GDM1 (cell line): ENCODE measurements at places on chromosomes 16 and 17.

- DNase-seq, result no peak
These were observed 42.1 kb upstream of the RPH3AL start for GRCh38 chr17:394718-395095.

GRCh38 chr17:81263371-81264181 lies 24.5 kb downstream of the NDUFAF8 start:
- DNase-seq, result no peak

- DNase-seq, result no peak
These were observed 24.0 kb upstream of the CIBAR2 start for GRCh38 chr16:85136213-85136701.

GRCh38 chr17:8949061-8949661 lies 16.3 kb downstream of the PIK3R5 start:
- no peak for DNase-seq

DNA sequence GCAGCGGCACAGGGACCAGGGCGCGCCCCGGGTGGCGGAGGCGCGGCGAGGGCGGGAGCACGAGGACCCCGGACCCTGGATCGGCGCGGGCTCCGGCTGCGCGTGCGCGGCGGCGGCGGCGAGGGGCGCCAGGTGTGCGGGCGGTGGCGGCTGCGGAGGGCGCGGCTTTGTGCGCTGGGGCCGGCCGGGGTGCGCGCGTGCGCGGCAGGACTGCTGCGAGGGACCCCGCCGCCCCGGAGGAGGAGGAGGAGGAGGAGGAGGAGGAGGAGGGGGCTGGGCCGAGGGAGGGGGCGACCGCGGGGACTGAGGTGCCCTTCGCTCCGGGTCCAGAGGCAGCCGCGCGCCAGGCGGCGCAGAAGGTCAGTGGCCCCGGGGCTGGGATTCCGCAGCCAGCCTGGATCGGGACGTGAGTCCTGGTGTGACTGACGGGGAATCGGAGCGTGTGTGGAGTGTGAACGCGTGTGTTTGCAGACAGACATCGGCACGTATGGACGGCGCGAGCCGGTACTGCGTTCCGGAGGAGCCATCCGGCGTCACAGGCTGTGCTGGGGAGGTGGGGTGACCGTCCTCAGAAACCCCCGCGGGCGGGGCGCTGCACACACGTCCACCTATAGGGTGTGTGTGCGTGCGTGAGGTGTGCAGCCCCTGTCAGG lies 19.5 kb upstream of the RAP1GAP2 start:
- no peak for DNase-seq

GRCh38 chr16:81549547-81550431 lies 105.2 kb downstream of the CMIP start:
- no peak for DNase-seq

GRCh38 chr17:57551321-57552079 lies 193.6 kb downstream of the CCDC182 start:
- DNase-seq, result no peak

DNA sequence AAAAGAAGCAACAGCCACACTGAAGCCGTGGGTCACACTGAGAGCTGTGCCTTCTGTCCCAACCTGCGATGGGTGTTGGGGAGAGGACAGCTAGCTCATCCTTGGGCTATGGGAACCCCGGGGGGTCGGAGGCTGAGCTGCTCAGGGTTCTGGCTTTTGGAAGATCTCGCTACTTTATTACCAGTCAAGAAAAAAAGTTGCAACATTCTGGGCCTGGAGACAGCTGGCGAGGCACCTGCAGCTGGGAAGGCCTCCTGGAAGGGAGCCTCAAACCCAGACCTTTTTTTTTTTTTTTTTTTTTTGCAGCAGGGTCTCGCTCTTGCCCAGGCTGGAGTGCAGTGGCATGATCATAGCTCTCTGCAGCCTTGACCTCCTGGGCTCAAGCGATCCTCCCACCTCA lies 24.9 kb downstream of the TPSD1 start:
- DNase-seq, result no peak

DNA sequence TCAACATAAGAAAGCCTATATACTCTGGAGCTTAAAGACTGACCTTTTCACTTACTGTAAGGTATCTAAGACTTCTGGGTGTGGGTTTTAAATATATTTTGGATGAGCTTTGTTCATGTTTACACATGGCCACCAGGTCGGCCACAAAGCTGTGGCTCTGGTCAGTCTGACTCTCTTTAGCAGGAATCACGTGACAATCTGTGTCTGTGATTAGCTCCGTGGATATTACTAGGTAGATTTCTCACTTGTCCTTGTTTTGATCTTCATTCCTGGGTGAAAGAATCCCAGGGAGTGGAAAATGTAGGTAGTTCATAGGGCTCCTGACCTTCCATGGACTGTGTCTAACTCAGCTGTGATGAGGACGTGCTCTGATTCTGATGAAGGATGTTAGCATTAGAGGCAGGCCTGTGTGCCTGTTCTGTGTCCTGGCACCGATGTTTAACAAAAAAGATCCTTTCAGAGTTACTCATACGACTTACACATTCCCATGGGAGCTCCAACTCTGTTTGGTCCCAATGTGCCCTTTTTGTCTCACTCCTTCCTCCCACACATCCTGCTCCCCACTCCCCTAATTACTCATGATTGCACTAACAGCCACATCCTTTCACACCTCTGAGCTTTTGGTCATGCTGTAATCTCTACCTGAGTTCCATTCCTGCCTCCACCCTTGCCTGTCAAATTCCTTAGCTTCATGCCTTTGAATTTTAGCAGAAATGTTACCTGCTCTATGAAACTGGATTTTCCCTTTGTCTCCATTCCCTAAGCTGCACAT lies 425.1 kb downstream of the MAF start:
- no peak for DNase-seq

GRCh38 chr16:87702325-87702811 lies 63.4 kb downstream of the KLHDC4 start:
- no peak for DNase-seq

DNA sequence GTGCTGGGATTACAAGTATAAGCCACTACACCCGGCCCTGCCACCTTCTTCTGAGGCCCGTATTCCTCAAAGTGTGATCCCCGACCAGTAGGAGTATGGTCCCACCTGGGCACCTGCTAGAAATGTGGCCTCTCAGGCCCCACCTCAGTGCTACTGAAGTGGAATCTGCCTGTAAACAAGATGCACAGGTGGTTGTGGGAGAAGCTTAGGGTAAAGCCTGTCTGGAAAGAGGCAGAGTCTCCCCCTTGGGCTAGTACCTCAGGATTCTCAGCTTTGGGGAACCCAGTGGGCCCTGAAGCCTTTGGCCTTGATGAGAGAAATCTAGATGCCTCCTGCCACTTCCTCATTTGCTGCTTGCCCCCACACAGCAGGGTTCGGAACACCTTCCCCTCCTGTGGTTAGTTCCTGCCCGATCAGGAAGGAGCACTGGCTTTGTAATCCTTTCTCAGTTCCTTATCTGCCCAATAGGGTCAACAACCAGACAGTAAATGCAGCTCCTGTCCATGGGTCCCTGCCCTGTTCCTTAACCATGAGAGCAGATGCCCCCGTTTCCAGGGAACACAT lies 25.2 kb downstream of the TK2 start:
- DNase-seq, result peak; percentile 82

GRCh38 chr16:46920402-46921068 lies 36.4 kb downstream of the GPT2 start:
- no peak for DNase-seq

GRCh38 chr17:56475116-56475515 lies 118.4 kb upstream of the NOG start:
- no peak for DNase-seq

DNA sequence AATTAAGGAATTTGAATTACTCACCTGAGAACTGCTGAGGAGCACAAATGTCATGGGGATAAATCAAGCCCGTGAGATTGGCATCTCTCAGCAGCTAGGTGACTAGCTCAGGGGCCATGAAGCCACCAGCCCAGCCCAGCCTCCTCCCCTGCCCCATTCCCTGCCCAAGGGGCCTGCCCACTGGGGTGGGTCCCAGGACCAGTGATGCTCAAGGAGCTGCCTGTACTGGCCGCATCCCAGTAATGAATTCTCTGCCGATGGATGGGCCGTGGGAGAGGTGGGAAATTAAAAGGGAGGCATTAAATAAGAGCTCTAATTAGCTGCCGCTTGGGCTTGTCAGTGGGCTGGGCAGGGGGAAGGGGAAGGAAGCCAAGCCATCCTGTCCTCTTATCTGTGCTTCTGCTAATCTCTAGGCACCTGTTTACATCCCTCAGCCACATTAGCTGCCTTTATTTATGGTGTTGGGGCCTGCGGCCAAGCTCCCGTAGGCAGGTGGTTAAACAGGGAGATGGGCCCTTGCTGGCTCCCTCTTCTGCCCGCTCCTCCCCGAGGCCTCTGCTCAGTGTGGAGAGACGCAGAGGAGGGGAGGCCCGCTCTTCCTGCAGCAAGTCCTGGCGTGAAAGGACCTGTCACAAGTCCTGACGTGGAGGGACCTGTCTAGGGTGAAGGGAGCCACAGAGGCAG lies 48.8 kb downstream of the PIPOX start:
- DNase-seq, result no peak

- peak; percentile 20 for DNase-seq
These were observed 648.5 kb upstream of the RBFOX1 start for GRCh38 chr16:6684076-6684673.

GRCh38 chr17:63695889-63696288 lies 4.0 kb downstream of the LIMD2 start:
- DNase-seq, result no peak

- DNase-seq, result no peak
These were observed 507.6 kb downstream of the WWOX start for GRCh38 chr16:78607022-78607421.

GRCh38 chr17:70074956-70075355 lies at the start of gene KCNJ16:
KCNJ16 (plus strand) TSS chr17:70075225; CDS start chr17:70132088, 56,863 bp downstream.
- DNase-seq, result no peak

DNA sequence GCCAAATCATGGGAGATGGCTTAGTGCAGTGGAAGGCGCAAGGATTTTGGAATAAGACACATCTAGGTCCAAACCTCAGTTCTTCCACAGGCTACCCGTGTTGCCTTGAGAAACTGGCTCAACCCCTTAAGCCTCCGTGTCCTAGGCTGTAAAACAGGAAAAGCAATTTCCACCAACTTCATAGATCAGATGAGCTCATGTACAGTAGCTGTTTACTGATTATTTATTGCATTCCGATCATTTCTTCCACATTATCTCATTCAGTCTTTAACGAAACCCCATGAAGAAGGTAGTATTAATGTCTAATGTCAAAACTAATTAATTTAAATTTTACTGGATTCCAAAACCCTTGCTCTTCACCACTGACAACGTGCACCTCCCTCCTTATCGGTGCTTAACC lies 231.6 kb downstream of the GRIN2A start:
- DNase-seq, result no peak

DNA sequence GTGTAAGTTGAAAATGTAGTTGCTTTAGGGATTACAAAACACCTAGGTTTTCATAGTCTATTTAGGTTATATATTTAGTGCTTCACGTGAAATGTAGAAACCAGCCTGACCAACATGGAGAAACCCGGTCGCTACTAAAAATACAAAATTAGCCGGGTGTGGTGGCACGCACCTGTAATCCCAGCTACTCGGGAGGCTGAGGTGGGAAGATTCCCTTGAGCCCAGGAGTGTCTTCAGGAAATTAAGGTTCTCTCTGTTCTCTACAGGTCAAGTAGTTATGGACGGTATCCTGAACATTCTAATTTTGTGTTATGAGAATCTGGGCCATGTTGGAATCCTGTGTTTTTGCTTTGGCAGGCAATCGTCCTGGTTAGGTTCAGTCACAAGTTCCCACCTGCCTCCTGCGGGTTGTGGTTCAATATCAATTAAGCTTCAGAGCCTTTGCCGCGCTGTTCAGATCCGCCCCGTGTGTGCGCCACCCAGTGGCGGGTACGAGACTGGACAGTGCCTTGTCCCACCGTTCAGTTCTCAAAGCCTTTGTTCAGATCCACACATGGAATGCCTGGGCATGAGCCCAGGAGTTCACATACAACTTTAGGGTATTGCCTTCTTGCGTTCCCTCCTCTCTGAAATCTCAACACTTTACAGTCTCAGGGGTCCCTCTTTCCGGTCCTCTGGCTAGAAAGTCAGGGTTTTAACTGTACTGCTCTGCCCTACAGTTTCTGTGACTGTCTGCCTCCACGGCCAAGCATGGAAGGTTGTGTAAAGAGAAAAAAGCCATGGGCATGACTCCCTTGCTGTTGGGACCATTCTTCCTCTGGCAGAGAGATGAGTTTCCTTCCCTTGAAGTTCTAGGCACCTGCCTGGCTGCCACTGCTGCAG lies 41.7 kb downstream of the HEATR6 start:
- DNase-seq, result peak; percentile 63
